ENCODE measurements at places on chromosomes 11 and 22.

DNA sequence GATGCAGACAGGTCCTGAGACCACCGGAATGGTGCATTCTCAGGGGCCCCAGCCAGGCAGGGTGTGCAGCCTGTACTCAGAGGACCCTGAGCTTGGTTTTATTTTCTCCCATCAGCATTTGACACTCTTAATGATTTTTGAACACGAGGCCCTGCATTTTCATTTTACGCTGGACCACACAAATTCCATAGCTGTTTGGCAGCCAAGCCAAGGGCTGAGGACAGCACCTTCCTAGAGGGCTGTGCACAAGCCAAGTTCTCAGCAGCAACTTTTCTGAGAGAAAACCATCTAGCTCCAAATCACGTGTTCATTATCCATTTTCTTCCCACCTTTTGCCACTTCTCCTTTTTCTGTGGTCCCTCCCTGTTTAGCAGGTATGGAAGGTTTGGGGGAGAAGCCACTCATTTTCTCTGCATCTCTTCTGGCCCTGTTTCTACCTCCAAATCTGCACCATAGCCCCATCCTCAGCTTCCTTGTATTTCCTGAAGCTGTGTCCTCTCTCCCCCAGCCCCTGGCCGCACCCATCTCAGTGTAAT is 60.4 kb downstream of the TRAF6 start:
- DNase-seq: no peak

- DNase-seq: no peak
Observed at GRCh38 chr11:889687-890475, 20.7 kb downstream of the CHID1 start.

- DNase-seq: no peak
Observed at GRCh38 chr11:15591112-15591537, 476.4 kb downstream of the INSC start.

GRCh38 chr11:125933030-125933813 is 12.6 kb upstream of the VSIG10L2 start:
- no peak for DNase-seq

- DNase-seq: peak; percentile 84
Observed at GRCh38 chr11:6703247-6704063, 20.3 kb upstream of the MRPL17 start.

GRCh38 chr11:103703437-103703836 is 333.0 kb upstream of the DDI1 start:
- DNase-seq: peak; percentile 53

Data from lung microvascular endothelial cell (primary cell).